Heart right ventricle (tissue), 16 donors: ENCODE measurements at places on chromosomes 2 and 18.
A peak's percentile ranks its signal among the peaks of the same experiment; 100 is the strongest.

GRCh38 chr18:23163786-23164533, 28.7 kb downstream of the CABLES1 start:
- DNase-seq: no peak

DNA sequence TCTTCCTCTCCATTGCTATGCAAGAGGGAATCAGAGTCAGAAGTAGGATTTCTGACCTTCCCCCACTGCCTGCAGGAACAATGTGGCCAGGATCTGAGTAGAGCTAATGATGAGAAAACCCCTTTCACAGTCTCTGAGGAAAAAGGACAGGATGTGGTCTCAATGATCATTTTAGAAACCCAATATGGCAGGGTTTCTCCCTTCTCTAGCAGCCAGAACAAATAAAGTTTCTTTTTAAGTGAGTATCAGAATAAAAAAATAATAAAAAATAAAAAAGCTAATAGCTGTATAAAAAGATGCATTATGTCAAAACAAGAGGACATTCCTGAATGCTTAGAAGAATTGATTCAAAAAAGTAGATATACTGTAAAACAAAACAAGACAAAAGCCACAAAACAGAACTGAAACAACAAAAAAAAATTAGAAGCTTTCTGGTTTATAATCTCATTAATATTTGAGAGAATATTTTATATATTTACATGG, 1124.9 kb upstream of the ZEB2 start:
- no peak for DNase-seq

- DNase-seq: no peak
These were observed 112.5 kb downstream of the SETBP1 start for GRCh38 chr18:44793194-44793593.

DNA sequence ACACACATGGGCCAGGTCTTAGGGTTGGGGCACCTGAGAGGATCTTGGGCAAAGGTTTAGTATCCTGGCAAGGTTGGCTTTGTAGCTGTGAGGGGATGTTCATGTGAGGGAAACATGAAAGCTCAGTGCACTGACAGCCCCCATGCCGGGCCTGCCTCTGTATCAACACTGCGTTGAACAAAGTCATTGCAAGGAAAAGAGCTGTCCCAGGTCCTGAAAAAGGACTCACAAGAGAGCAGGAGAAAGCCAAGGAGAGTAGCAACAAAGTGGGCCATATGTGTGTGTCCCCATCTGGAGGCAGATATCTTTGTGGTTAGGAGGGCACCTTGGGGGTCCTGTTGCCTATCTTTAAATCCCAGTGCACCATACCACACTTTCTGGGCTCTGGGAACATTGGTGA, 237.8 kb upstream of the THSD7B start:
- DNase-seq: peak; percentile 26

DNA sequence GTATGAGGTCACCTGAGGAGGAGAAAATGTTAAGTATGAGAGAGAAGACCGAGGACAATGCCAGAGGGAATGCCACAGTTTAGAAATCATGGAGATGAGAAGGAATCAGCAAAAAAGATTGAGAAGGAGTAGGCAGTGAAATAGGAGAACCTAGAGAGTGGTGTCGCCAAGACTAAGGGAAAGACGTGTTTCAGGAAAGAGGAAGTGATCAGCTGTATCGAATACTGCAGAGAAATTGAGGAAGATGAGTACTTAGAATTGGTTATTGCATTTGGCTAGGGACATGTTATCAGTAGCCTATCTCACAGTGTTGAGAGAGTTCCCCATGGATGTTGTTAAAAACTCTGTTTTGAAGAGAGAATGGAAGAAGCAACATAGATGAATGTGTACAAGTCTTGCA, 112.3 kb downstream of the GALNT1 start:
- no peak for DNase-seq

GRCh38 chr2:99939135-99939534, 203.3 kb downstream of the AFF3 start:
- no peak for DNase-seq

GRCh38 chr2:98737848-98738247, 6.9 kb upstream of the MGAT4A start:
- no peak for DNase-seq

GRCh38 chr2:176187200-176187898, 1.1 kb upstream of the HOXD1 start:
- DNase-seq: no peak

DNA sequence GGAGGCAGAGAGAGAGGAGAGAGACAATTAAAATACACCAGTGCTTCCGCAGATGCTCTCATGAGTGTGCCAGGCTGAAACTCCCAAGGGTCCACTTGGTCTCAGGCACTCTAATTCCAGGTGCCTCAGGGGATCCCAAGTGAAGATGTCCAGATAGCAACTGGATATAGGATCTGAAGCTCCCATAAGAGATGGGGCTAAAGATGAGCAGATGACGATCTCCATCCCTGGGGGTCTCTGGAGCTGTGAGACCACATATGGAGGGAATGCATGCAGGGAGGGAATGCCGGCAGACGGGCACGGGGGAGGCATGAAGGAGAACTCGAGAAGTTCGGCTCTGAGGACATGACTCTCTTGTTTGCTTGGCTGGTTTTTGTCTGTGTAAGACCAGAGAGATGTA, 223.7 kb upstream of the RAB6C start:
- no peak for DNase-seq

DNA sequence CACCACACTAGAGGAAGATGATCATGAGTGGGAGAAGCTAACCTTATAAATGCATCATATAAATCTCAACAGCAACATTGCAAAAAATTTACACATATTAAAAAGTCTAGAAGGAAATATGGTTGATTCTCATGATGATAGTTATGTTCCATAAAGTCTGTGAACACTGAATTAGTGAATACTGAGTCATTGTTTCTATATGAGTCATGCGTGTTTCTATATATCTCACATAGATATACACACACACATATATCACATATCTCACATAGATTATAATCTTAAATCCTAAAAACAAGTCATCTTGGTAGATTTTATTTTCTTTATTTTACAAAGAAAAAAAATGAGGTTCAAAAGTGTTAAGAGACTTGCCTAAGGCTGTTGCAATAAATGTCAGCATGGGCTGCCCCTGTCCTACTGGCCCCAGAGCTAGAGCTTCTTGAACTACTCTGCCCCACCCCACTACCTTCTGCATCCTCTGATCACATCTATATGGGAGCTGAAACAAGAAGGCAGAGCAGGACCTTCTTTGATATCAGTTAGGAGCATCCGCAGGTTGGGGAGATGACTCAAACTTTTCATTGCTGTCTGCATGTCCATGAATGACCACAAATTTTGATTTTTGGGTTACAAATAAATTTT, 81.8 kb upstream of the ADAM23 start:
- no peak for DNase-seq

DNA sequence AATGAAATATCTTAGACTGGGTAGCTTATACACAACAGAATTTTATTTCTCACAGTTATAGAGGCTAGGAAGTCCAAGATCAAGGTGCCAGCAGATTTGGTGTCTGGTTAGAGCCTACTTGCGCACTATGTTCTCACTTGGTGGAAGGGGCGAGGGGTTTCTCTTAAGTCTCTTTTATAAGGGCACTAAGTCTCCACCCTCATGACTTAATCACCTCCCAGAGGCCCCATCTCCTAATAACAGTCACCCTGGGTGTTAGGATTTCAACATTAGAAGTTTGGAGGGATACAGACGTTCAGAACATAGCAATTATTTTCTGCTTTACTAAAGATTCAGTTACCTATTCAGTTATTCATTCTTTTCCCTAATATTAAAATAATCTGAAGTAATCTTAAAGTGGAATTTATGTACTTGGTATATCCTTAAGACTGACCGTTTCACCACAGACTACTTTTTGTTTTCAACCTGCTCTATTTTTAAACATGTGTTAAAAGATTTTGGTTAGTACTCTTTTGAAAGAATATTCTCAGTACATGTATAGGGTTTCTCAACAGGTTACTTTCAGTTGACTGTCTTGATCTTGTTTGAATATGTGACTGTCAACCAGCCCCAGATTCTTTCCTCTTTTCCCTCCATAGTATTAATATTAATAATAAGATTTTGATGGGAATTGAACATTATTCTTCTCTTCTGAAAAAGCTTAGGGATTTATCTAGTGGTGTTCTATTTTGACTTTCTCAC, 130.0 kb downstream of the TAF4B start:
- DNase-seq: no peak
